Uterus (tissue), 4 donors: ENCODE measurements at places on chromosomes 13 and 19. TPM values are rescaled to one million over a fixed set of nuclear protein-coding genes. Genes with fewer than 3 reads are reported as not detected.

GRCh38 chr19:928471-929202, 2.8 kb downstream of the ARID3A start:
- DNase-seq = peak; percentile 22

DNA sequence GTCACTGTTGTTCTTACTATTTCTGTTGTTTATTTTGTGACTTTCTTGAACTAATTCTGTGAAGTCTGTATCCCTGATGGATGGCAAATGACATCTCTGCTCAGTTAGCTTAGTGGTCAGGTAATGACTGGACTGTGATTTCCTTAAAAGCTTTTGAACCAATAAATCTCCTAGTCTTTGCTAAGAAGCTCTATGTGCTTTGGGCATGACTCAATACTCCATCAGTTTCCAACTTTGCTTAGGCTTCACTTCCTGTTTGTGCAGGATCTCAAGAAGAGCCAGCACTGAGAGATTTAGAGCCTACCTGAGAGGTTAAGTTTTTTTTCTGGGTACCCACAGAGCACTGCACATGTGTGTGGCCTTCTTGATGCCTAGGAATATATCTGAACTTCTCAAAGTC, 329.7 kb upstream of the HTR2A start:
- DNase-seq = no peak

DNA sequence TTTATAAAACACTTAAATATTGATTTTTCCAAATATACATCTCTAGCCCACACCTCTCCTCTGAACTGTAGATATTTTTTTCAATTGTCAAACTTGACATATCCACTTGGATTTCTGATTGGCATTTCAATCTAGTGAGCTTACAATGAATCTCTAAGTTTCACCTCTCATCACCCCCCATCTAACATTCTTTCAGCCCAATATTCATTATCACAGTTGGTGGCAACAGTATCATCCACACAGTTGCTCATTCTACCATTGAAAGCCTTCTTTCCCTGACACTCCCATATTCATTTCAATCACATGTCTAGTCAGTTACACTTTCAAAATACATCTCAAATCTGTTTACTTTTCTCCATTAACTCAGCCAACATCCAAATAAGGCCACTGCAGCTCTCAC, 385.2 kb downstream of the PCDH20 start:
- DNase-seq = no peak

The ATXN8OS gene
- total RNA-seq = not detected

GRCh38 chr13:25190771-25191170, 18.7 kb upstream of the AMER2 start:
- DNase-seq = no peak

DNA sequence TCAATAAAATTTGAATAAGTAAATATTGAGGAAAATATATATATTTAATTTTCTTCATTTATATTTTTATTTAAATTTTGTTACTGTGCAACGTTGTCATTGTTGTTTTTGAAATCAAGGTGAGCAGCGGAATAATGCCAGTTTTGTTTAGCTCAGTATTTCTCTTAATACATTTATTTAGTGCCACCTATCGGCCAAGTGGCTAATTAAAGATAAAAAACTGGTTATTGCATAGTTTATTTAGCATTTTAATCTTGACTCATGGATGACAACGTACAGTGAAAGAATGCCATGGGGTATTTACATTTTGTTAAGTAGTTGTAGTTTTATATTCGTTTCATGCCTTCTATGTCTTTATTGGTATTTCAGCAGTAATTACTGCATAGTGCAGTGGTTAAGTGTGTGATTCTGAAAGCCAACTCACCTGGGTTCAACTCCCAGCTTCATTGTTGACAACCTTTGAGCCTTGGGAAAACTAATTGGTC, 265.9 kb downstream of the MYO16 start:
- DNase-seq = no peak

- no peak for DNase-seq
These were observed 16.5 kb downstream of the AP2S1 start for GRCh38 chr19:46834121-46834520.

DNA sequence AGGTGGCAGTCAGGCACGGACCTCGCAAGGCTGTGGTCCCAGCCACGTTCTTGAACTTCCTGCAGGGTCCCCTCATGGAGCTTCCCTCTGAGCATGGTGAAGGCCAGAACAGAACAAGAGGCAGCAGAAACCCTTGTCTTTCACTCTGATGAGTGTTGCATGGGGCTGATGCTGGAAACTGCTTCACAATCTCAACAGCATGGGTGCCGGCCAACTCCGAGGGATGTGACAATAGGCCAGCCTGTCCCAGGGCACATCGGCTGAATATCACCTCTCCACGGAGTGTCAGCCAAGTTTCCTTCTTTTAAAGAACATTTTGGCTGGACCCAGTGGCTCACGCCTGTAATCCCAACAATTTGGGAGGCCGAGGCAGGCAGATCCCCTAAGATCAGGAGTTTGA, 173.9 kb downstream of the FOXO1 start:
- no peak for DNase-seq

GRCh38 chr19:7788178-7788932, 25.3 kb downstream of the CLEC4M start:
- no peak for DNase-seq

The SMARCA4 gene
- 74.1 TPM for total RNA-seq

The ZNF582 gene
- total RNA-seq = 7.5 TPM

DNA sequence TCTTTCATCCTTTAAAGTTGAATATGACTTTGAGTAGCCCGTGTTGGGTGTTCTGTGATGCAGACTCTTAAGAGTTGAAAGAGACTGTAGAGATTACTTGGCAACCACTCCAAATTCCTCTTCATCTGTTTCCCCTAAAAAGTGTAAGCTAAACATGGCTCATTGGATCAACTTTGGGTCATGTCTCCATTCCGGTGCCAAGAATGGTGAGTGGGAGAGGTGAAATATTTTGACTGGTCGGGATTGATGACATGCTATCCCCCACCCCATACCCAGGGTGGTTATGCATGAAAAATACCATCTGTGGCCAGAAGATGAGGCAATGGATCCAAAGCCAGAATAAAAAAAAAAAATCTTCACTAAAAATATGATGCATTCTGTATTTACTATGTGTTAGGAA, 281.3 kb upstream of the SOX21 start:
- DNase-seq = no peak

DNA sequence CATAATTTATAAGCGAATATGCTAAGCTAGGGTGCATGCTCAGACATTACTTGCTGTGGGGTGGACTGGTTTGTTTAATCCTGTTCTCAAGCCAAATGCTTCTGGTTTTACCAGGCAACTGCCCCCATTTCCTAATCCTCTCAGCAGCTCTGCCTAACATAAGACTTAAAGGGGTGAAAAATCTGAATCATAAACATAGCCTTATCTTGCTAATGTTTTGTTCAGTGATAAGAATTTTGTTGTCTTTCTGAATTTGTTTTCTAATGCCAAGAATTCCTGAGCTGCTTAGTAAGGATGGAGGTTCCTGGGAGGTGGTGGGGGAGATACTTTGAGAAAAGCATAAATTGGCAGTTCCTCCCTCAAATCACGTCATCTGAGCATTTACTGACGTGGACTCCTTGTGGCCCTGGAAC, 42.7 kb downstream of the ING1 start:
- no peak for DNase-seq

DNA sequence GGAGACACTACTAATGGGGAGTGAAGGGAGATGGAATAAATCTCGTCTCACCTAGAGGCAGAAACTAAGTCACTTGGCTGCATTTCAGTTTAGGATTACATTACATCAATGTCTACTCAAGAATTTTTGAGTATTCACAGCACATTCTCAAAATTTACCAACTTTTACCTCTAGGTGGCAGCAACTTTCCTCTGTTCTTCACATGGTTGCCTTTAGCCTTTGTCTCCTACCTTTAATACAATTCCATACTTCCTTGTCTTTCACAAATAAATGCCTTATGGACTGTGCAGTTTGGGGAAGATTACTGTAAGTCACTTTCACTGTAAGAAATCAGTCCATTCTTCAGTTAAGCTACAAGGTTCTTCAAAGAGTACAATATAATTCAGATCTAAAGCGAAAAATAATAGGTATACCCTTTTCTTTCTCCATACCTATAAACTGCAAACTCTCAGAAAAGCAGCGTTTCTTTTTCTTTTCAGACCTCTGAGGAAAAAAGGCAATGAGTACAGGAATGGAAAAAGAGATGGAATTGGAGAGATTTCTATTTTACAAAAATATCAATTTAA, 379.4 kb downstream of the KLF12 start:
- DNase-seq = no peak

GRCh38 chr19:38930776-38931520, at the start of gene MRPS12:
Gene MRPS12 (plus strand): TSS chr19:38930944. CDS start chr19:38931295, 351 bp downstream.
- peak; percentile 98 for DNase-seq

The DZIP1 gene
- 28.2 TPM for total RNA-seq

GRCh38 chr19:51020988-51021651, 1.6 kb upstream of the KLK10 start:
- no peak for DNase-seq

The SYCN gene
- not detected for total RNA-seq

The ACP5 gene
- 7.7 TPM for total RNA-seq

The FARP1 gene
- 71.2 TPM for total RNA-seq

GRCh38 chr13:32976912-32977311, 39.3 kb upstream of the KL start:
- DNase-seq = no peak

GRCh38 chr13:88806438-88806837, 1135.3 kb downstream of the SLITRK5 start:
- DNase-seq = no peak

- peak; percentile 96 for DNase-seq
These were observed 27.3 kb downstream of the NUMBL start for GRCh38 chr19:40662925-40663694.

The KLF1 gene
- 0.97 TPM for total RNA-seq

- DNase-seq = no peak
These were observed 20.3 kb downstream of the POP4 start for GRCh38 chr19:29626386-29626785.

- no peak for DNase-seq
These were observed 24.6 kb downstream of the DNM2 start for GRCh38 chr19:10742476-10742875.

GRCh38 chr13:112522578-112522977, 65.4 kb downstream of the TUBGCP3 start:
- no peak for DNase-seq

- DNase-seq = no peak
These were observed 64.1 kb downstream of the SLC15A1 start for GRCh38 chr13:98688373-98688772.

GRCh38 chr13:88456151-88456550, 785.0 kb downstream of the SLITRK5 start:
- DNase-seq = no peak

GRCh38 chr13:30796132-30796572, 60.8 kb downstream of the ALOX5AP start:
- DNase-seq = no peak

DNA sequence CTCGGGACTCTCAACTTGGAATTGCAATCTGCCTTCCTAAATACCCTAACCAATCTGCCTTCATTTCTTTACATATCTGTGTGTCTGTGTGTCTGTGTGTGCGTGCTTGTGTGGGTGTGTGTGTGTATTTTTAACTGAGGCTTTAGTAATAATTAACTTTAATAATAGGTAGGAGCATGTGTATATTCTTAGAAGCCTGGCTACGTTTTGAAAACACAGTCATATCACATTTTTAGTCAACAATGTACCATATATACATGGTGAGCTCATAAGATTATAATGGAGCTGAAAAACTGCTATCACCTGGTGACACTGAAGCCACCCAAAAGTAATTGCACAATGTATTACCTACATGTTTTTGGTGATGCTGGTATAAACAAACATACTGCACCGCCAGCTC, 65.4 kb upstream of the ATXN8OS start:
- DNase-seq = no peak

- DNase-seq = no peak
These were observed 52.9 kb downstream of the FAM124A start for GRCh38 chr13:51275101-51275500.

The LILRB1 gene
- total RNA-seq = not detected

The PROZ gene
- not detected for total RNA-seq

The ZNF221 gene
- 26.9 TPM for total RNA-seq

The ZFP28 gene
- 45.3 TPM for total RNA-seq

The APLP1 gene
- total RNA-seq = 16.2 TPM

The FCAR gene
- total RNA-seq = 0.40 TPM

The PODNL1 gene
- not detected for total RNA-seq

The PCID2 gene
- 66.3 TPM for total RNA-seq

The EXOC3L2 gene
- total RNA-seq = 7.2 TPM

- no peak for DNase-seq
These were observed 1194.0 kb downstream of the PCDH9 start for GRCh38 chr13:66036024-66036614.

The ZNF534 gene
- 0.46 TPM for total RNA-seq

DNA sequence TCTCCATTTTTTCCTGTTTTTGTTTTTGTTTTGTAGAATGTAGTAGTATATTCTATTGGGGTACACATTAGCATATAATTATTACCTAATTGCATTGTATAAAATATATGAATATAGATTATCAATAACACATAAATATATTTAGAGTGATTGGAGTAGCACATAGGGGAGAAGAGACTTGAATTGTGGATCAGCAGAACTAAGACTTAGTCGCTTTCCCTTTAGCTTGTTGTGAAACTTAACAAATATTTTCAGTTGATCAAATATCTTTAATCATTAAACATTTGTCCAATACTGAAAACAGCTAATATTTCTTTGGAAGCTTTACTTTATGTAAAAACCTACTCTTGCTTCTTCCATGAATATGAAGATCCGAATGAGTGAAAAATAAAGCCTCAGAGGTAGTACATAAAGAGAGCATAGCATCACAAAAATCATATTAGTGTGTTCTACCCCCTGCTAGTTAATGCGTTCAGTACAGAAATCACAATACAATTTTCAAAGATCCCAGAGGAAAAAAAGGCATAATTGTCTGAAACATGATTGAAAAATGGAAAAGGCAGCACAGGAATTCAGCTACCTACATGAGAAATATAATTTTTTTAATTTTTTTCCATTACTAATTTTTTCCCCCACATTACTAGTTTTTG, 1348.0 kb upstream of the PRR20A start:
- no peak for DNase-seq

DNA sequence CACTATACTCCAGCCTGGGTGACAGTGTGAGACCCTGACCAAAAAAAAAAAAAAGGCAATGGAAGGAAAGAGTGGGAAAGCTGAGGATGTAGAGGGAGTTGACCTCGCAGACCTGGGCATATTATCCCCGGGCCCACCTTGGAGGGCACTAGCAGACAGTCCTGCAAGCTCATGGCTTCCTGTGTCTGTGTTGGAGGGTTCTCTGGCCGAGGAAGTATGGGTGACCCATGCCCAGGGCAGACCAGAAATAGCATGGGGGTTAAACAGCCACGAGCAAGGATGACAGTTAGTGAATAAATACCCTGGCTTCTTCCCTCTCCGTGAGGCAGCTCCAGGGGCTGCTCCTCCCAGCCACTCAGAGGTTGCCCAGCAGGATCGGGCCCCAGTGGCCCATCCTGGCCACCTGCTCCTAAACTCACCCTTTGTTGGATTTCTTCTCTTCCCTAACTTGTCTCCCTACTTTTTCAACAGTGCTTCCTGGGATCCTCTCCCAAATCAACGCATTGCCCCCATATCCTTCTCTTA, 485.8 kb downstream of the ZNF536 start:
- DNase-seq = no peak
